ENCODE measurements at places on chromosomes 6 and 20.

GRCh38 chr6:20965915-20966314 is 431.7 kb downstream of the CDKAL1 start:
- no peak for DNase-seq

DNA sequence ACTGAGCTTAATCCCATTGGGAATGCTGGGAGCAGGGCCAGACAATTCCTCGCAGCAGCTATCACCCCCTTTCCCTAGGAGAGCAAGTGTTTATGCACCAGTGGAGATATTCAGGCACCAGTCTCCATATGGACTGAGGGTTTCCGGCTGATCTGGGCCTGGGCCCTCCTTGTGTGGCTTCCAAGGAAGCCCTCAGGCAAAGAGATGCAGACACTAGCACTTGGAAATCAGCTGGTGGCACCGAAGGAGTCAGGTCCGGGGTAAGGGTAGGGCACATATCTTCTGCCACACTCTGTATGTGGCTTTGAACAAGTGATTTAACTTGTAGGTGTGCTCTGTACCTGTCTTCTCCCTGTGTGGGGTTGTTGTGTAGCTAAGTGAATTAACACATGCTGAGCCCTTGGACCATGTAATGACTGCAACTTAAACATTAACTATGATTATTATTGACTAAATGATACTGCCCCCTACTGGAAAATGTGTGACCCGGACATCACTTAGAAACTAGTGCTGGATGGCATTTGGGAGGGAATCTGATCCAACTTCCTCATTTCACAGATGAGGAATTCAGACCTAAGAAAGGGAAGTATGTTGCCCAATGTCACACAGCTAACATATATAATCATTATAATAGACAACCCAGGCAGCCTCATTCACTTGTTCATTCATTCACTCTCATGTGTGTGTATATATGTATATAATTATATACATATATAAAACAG is 19.3 kb upstream of the WFDC2 start:
- no peak for DNase-seq

DNA sequence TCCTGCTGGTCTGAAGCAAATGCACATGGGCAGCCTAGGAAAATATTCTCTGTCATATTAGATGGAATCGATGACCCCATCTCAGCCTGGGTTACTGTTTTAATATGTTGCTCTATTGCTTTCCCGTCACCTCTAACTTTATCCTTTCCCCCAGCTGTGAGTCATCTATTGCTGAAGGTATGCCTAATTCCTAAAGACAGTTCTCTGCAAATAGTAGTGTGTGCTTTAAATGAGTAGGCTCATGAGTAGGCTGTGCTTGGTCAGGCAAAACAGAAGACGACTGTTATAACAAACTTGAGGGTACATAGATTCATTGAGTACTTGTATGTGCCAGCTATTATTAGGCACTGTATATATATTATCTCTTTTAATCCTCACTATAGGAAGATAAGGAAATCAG is 47.2 kb downstream of the CTNNBL1 start:
- no peak for DNase-seq

DNA sequence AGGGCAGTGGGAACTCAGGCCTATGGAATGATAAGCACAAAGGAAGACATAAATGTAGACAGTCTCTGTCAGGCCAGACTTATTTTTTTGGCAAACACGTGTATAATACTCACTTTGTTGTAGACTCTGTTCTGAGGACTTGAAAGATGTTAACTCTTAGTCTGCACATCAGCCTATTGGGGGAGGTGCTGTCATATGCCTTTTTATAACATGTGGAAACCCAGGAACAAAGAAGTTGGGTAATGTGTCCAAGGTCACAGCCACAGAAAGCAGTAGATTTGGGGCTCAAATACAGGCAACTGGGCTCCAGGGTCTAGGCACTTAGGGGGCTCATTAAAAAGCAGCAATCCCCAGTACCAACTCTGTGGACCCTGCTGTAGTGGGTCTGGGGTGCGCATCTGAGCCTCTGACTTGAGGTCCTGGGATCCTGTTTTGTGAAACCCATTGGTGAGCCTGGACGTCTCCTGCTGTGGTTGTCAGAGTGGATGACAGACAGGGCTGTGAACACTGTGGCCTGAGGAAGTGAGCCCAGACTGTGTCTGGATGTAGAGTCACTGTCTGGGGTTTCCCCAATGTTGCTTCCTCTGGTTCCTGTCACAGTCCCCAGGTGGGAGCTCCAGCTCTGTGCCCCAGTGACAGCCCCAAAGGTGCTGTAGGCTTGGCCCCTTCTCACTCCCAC is 50.0 kb downstream of the CDH26 start:
- no peak for DNase-seq

DNA sequence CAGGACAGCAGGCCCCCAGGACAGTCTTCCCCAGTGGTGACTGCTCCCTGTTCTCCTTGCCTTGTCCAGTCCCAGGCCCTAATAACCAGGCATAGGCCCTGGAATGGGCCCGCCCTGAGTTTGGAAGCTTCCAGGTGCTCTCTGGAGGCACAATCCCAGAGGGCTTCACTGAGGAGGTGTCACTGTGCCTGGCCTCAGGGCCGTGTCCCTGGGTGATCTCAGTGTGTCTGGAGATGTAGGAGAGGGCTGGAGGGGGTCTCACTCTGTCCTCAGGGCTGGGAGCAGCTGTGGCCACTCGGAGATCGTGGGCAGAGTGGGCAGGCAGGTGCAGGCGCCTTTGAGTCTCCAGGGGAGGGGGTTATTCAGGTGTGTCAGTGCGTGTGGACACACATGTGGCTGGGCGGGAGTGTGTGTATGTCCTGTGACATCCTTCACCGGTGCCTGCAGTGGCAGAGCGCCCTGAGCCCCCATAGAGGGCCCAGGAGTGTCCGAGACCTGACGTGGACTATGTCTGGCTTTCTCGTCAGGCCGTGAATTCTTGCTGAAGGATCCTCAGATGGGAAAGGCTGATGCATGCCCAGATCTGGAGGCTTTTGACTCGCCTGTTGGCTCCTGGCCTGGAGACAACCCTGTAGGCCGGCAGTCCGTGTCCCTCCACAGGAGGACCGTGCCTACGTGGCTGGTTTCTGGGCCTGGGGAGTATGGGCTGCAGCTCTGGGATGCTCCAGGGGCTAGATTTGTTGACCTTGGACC is 5.5 kb upstream of the NPBWR2 start:
- no peak for DNase-seq

GRCh38 chr20:48631114-48632016 is 196.4 kb downstream of the PREX1 start:
- DNase-seq, result no peak

- DNase-seq, result no peak
These were observed 49.9 kb downstream of the RIN2 start for GRCh38 chr20:19807946-19808330.

DNA sequence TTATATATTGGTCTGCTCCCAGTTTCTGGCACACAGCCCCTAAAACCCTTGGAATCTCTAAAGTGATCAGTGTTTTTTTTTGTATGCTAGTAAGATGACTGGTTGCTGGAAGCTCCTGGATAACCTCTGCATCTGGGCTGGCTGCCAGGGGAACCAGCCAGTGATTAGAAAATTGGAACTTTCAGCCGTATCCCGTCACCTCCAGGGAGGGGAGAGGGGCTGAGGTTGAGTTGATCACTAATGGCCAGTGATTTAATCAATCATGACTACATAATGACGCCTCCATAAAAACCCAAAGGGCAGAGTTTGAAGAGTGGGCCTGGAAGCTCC is 48.0 kb upstream of the NOP56 start:
- no peak for DNase-seq

DNA sequence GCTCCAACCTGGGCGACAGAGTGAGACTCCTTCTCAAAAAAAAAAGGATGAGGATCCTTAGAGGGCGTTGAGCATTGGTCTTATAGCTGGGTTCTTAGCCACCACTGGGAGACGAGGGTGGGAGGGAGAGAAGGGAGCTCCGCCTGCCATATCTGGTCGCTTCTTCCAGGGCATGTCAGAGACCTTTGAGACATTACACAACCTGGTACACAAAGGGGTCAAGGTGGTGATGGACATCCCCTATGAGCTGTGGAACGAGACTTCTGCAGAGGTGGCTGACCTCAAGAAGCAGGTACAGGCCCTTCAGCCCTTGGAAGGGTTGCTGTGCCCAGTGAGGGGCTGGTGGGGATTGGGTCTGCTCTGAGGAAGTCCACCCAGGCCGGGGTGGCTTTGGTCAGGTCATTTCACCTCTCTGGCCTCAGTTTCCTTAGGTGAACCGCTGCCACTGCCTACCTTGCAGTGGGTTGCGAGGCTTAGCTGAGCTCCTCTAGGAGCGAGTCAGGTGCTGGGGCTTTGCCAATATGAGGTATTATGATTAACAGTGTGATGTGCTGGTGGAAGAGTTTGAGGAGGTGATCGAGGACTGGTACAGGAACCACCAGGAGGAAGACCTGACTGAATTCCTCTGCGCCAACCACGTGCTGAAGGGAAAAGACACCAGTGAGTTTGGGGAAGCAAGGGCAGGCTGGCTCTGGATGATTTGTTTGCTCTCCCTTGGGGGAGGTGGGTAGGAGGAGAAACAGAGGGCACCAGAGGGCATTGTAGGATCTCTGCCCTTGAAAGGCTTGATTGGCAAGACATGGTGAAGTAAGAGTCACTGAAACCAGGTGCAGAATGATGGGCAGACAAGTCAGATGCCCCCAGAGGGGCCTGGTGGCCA is 8.5 kb downstream of the CNPY3 start:
- DNase-seq, result no peak

DNA sequence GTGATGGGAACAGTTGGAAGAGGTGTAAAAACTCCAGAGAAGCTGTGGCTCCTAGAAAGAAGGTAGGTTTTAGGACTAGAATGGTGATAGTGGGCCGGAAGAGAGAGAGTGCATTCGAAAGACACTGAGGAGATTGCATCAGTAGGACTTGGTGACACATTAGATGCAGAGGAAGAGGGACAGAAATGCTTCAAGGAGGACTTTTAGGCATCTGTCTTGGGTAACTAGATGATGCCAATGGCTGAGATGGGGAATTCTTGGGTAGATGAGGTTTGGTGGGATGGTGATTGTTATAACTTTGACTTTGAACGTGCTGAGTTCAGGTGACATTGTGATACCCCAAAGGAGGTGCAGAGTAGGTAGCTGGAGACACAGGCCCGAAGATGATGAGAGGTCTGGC is 196.5 kb downstream of the GMPR start:
- DNase-seq, result no peak

DNA sequence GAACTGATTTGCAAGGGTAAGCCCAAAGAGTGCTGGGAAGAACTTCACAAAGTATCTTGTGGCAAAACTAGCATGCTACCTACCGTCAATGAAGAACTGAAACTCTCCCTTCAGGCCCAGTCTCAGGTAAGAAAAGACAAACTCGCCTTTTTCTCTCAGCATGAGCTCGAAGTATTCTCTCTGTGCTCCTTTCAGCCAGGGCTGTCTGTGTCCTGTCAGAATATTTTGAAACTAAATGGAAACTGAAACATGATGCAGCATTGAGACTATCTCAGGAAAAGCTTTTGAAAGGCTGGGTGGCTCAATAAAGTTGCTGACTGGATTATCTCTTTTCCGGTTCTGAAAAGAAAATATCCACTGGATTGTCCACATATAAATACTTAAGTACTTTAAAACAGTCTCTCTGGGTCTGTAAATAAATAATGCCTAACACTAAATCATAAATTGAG is 696 bp downstream of the CALHM5 start:
- no peak for DNase-seq

GRCh38 chr6:141561154-141561553 is 571.6 kb upstream of the GJE1 start:
- DNase-seq, result no peak

DNA sequence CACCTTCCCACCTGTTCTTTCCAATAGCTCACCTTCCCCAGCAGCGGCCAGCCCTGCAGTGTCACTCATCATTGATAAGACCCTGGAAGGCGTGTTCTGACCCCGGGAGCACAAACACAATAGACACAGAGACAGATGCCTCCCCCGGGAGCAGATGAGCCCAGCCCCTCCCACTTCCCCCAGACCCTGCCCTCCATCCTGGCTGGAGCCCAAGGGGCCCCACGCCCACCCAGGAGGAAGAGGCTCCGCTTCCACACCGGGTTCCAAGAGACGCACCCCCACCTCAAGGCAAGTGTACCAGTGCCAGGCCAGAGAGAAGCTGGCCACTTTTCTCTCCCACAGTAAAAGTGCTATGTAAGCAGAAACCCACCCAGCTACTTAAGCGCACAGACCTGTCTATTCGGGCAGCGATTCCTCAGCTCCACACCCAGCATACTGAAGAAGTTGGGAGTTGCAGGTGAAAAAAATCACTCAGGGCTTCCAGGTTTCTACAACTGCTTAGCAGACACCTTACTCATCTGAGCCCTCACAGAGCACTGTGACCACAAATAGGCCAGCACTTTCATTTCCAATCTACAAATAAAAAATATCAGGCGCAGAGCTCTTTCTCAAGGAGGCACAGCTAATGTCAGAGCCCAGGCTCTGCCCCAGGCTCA is 93.4 kb upstream of the NXT1 start:
- DNase-seq, result no peak

- no peak for DNase-seq
These were observed 525 bp downstream of the FAM229B start for GRCh38 chr6:112087916-112088315.

- no peak for DNase-seq
These were observed 4.1 kb downstream of the ADAM33 start for GRCh38 chr20:3677733-3678132.

DNA sequence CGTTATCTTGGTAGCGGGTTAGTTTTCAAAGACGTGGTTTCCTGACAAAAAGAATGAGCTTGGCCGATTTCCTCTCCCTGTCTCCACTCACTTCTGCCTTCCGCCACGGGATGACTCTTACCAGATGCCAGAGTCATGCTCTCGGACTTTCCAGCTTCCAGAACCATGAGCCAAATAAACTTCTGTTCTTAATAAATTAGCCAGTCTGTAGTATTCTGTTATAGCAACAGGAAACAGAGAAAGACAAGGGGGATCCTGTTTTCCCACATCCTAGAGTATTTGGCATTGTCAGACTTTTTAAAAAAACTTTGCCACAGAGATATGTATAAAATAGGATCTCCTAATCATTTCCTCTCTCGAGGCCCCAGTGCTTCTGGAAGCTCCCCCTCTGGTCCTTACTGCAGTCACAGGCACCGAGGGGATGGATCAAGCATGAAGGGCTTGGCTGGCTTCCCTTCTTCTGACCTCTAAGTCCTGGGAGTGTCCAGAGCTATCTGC is 84.9 kb upstream of the NAA20 start:
- DNase-seq, result no peak

- DNase-seq, result no peak
These were observed 89.7 kb downstream of the NDUFAF5 start for GRCh38 chr20:13874394-13875157.

GRCh38 chr6:119891644-119892043 is 542.1 kb upstream of the MAN1A1 start:
- DNase-seq, result no peak

DNA sequence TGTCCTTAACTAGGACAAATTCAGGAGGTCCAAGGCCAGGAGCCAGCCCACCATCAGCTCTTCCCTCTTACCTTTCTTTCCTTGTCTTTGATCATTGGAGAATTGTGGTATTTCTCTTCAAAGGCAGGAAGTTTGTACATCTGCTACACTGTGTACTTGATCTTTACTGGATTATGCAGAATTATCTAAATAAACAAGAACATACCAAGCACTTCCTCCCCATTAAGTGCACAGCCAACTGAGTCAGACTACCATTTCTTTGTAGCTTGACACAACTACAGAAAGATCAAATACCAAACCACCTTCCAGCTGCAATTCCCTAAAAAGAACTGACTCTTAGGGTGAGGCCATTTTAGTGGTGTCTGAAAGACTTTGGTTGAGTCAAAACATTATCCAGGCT is 195.1 kb downstream of the HDGFL1 start:
- DNase-seq, result no peak

All from stimulated activated CD8-positive, alpha-beta memory T cell treated with anti-CD3 and anti-CD28 coated beads, Interleukin-2, amount 100 ng/mL, for 1 hour (primary cell).